ENCODE measurements at places on chromosomes 6 and 20.

- no peak for DNase-seq
Measured at GRCh38 chr20:1164871-1165270, 19.9 kb downstream of the TMEM74B start.

- DNase-seq: no peak
Measured at GRCh38 chr6:40442591-40442990, 144.6 kb downstream of the LRFN2 start.

DNA sequence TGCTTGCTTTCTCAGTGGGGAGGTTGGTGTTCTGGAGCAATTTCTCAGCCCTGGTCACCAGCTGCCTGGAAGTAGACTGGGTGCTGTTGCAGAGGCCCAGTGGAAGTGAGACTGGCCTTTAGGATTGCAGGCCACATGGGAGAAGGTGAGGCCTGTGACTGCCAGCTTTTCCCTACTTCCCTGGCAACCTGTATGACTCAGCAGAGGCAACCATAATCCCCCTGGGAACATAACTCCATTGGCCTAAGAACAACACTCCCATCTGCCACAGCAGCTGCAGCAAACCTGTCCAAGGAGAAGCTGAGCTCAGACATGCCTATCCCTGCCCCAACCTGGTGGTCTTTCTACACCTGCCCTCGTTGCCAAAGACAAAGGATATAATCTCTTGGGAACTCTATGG lies 473.5 kb upstream of the SPTLC3 start:
- no peak for DNase-seq

DNA sequence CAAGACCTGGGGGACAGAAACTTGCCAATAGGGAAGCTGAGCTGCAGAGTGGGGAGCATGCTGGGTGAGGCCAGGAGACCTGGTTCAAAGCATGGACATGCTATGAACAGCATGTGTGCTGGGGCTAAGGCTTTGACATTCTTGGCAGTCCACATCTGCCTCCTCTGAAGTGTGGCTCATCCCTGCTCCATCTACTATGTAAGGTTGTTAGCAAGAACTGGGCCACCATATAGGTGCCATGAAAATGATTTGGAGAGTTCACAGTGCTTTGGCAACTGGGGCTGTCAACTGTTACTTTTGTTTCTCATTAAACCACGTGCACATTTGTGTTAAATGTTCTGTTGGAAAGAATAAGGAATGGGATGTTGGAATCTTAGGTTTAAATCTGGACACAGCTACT lies 311.1 kb downstream of the CDC5L start:
- no peak for DNase-seq

DNA sequence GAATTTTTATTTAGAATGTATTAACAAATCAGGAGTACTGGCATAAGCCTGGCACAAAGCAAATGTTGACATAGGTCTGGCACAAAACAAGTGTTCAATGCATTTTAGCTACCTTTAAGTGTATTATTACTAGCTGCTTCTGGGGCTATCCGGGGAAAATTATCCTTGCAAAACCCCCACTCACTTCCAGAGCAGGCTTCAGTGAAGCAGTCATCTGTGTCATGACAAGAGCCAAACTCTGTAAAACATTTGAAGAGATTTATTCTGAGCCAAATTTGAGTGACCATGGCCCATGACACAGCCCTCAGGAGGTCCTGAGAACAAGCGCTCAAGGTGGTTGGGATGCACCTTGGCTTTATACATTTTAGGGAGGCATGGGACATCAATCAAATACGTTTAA lies 6.4 kb upstream of the TRIM38 start:
- DNase-seq: no peak

- no peak for DNase-seq
Measured at GRCh38 chr20:34033903-34034302, 40.2 kb downstream of the RALY start.

GRCh38 chr6:621931-622330 lies 35.0 kb downstream of the HUS1B start:
- DNase-seq: peak; percentile 36

GRCh38 chr6:138815221-138815620 lies 19.3 kb downstream of the ECT2L start:
- DNase-seq: no peak

GRCh38 chr6:35240838-35241801 lies 18.4 kb upstream of the ZNF76 start:
- peak; percentile 80 for DNase-seq

DNA sequence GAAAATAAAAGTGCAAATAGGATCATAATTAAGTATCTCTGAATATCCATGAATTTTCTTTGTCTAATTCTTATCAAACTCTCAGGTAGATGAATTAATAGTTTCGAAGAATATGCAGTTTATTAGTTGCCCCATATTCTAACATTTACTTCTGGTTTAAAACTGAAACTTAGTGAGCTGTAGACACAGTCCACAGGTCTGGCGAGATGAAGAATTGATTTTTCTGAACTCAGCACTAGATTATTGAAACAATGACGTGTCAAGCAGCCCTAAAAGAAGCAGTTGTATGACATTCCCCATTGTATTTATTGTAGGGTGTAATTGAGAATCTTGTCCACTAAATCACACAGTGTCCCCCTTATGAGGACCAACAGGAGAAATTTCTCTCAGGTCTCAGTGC lies 407.1 kb downstream of the GRIK2 start:
- no peak for DNase-seq

GRCh38 chr6:154995254-154996015 lies at the start of gene TIAM2:
TSS of gene TIAM2 (plus strand) at chr6:154995315. CDS start at chr6:155129224, 133,909 bp downstream.
- peak; percentile 64 for DNase-seq

GRCh38 chr6:19879663-19880062 lies 42.5 kb downstream of the ID4 start:
- DNase-seq: no peak

DNA sequence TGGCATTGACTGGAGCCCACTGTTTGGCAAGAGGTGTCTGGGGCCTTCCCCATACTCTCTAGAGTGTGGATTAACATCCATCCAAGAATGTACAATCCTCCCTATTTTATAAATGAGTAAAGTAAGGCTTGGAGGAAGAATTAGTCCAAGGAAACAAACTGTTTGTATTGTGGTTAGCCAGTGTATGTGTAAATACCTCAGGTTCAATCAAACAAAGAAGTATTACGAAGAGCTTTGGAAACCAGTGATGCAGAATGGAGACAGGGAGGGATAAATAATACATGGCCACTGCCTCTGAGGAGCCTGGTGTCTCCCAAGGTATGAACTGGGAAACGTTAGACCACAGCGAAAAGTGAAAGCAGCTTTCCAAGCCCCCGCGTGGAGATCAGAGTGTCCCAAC lies 226.6 kb upstream of the RIN2 start:
- DNase-seq: no peak

- DNase-seq: no peak
Measured at GRCh38 chr6:52333840-52334200, 28.1 kb upstream of the PAQR8 start.

DNA sequence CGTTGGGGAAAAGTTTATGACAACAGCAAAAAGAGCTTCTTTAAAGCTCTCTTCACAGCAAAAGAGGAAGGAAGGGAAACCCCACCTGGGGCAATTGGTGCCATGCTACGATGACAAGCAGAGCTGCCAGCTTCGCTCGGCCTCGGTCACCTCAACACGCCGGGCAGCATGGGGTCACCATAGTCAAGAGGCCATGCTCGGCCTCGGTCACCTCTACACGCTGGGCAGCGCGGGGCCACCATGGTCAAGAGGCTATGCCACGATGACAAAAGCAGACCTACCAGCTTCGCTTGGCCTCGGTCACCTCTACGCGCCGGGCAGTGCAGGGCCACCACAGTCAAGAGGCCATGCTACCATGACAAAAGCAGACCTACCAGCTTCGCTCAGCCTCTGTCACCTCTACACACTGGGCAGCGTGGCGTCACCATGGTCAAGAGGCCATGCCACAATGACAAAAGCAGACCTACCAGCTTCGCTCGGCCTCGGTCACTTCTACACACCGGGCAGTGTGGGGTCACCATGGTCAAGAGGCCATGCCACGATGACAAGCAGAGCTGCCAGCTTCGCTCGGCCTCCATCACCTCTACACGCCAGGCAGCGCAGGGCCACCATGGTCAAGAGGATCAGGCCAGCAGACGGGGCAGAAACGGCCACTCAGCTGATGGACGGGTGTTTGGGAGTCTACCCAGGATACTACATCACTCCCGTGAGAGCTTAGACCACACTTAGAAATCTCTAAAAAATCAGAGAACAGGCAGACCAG lies 12.1 kb downstream of the APMAP start:
- no peak for DNase-seq

- peak; percentile 53 for DNase-seq
Measured at GRCh38 chr6:114033606-114034005, 62.7 kb upstream of the HDAC2 start.

GRCh38 chr20:51204794-51205193 lies 181.9 kb upstream of the KCNG1 start:
- no peak for DNase-seq

DNA sequence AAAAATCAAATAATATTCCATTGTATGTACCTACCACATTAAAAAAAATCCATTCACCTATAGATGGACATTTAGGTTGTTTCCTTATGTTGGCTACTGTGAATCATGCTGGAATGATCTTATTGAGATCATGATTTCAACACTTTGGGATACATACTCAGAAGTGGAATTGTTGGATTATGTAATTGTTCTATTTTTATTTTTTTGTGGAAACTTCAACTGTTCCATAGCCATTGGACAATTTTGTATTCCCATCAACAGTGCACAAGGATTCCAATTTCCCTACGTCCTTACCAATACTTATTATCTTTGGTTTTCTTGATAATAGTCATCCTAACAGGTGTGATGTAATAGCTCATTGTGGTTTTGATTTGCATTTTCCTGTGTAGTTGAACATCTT lies 834.0 kb downstream of the MAFB start:
- no peak for DNase-seq

GRCh38 chr20:40680161-40680959 lies 8.7 kb downstream of the MAFB start:
- no peak for DNase-seq

GRCh38 chr6:12813321-12813720 lies 96.8 kb downstream of the PHACTR1 start:
- DNase-seq: peak; percentile 44

GRCh38 chr6:109662192-109662591 lies 28.8 kb downstream of the AK9 start:
- peak; percentile 16 for DNase-seq

DNA sequence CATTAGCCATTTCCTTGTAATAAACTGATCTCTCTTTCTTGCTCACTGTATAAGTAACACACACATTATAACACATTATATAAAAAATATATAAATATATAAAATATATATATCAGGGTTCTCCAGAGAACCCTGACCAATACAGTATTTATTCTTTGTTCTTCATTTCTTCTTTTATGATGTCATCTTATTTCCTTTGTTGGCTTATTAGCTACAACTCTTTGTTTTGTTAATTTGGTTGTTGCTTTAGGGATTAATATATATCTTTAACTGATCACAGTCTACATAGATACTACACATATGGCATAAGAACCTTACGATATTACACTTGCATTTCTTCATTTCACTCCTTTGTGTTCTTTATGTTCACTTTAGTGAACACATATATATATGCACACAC lies 14.7 kb upstream of the OPN5 start:
- DNase-seq: no peak

DNA sequence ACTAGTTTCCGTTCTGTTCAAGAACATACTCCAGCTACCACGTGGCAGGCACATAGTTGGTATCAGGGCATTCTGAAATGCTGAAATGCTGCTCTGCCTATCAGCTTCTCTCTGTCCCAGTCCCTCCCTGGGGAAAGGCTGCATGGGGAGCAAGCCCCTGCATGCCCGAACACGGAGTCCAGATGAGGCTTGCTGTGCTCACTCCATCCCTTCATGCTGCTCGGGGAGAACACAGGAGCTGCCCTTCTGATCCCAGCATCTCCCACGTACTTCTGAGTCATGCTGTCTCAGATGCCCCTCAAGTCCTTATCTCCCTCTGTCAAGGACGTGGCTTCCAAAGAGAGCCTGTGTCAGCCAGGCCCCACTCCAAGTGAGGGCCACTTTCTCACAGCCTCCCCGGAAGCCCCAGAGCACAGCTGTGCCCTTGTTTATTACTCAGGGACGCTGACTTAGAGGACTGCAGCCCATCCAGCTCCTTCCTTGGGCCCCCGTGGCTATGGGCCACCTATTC lies 29.4 kb downstream of the THBS2 start:
- peak; percentile 48 for DNase-seq

- DNase-seq: peak; percentile 48
Measured at GRCh38 chr6:168937054-168937453, 316.6 kb downstream of the THBS2 start.

DNA sequence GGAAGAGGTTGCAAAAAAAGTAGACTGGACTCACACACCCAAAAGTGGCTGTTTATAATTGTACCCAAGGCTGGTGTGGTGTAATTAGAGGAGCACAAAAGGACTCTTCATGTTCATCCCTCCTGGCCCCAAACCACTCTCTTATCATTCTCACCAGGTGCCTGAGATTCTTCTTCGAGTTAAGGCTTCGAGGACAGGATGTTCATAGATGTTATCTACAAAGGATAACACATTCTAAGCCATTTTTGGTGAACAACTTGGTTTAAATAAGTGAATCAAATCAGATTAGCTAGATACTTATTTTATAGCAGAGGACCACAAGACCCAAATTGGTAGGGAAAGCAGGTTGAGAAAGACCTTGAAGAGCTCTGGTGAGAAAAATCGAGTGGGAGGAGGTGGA lies 73.1 kb upstream of the SUPT3H start:
- no peak for DNase-seq

DNA sequence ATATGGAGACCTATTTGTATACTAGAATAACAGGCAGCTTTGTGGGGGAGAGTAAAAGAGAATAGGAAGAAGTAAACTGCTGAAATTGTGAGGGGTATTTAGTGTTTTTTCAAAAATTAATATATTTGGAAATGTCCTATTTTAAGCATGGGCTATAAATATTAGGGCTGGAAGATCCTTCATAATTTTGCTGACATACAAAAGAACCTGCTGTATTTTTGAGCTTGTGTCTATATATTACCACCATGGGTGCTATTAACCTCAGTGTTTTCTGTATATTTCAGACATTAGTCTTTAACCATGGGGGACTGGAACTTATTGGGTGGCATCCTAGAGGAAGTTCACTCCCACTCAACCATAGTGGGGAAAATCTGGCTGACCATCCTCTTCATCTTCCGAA lies at the start of gene GJA10:
GJA10 (plus strand) TSS at position 301 of the 400 bp plus-strand sequence; CDS start at position 301, 0 bp downstream.
- DNase-seq: no peak

- DNase-seq: no peak
Measured at GRCh38 chr6:137362878-137363804, 131.1 kb downstream of the OLIG3 start.

DNA sequence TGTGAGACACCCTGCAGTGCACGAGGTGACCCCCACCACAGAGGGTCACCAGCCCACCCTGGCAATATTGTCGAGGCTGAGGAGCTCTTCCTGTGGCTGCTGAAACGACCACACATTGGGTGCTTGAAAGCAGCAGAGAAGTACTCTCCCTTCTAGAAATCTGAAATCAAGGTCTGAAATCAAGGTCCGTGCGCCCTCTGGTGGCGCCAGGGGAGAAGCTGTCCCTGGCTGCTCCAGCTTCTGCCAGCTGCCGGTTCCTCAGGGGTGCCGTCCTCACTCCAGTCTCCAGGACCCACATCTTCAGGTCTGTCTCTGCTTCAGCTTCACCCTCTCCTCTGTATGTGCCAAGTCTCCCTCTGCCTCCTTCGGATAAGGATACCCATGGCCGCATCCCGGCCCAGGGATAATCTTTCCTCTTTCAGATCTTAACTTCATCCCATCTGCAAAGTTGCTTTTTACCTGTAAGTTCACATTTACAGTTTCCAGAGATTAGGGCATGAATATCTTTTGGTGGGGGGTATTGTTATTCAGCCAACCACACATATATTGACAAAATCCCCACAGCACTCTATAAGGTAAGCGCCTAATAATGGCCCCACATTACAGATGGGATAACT lies 108.3 kb upstream of the PHACTR3 start:
- peak; percentile 79 for DNase-seq

- no peak for DNase-seq
Measured at GRCh38 chr6:162670345-162670744, 57.2 kb downstream of the PRKN start.

Measured in foreskin fibroblast (primary cell).